Naive thymus-derived CD8-positive, alpha-beta T cell (primary cell): ENCODE measurements at places on chromosomes 13 and 19.

- no peak for DNase-seq
These were observed 113.0 kb upstream of the SLC10A2 start for GRCh38 chr13:103178986-103179943.

- no peak for DNase-seq
These were observed 1.0 kb upstream of the ICAM5 start for GRCh38 chr19:10288662-10289166.

DNA sequence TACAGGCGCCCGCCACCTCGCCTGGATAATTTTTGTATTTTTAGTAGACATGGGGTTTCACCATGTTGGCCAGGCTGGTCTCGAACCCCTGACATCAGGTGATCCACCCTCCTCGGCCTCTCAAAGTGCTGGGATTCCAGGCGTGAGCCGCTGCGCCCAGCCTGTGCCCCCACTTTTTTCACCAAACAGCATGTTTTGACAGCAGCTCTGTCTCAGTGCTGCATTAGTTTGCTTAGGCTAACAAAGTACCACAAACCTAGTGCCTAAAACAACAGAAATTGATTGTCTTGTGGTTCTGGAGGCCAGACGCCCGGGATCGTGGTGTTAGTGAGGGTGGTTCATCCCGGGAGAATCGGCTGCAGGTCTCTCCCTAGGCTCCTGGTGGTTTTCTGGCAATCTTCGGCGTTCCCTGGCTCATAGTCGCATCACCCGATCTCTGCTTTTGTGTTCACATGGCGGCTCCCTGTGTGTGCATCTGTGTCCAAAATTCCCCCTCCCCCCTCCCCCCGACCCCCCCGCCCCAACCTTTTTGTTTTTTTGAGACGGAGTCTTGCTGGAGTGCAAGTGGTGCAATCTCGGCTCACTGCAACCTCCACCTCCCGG is 30.0 kb downstream of the MYH14 start:
- no peak for DNase-seq

DNA sequence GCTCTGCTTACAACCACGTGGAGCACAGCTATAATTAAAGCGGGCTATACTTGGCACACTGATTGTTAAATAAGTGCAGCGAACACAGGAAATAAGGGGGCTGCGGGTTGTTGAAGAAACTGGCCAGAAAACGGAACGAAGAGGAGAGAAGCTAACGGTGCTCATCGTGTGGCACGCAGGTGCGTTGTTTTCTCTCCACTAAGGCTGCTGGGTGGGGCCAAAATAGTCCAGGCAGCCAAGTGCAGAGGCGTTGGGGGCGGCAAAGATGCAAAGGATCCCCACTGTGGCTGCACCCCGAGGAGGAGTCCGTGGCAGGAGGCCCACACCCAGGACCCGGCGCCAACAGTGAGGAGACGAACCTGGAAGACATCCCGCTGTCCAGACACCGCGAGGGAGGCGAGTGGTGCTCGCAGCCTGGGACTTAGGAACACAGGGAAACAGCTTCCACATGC is 8.1 kb upstream of the ARL11 start:
- no peak for DNase-seq

GRCh38 chr13:80550971-80551441 is 210.1 kb upstream of the SPRY2 start:
- no peak for DNase-seq

DNA sequence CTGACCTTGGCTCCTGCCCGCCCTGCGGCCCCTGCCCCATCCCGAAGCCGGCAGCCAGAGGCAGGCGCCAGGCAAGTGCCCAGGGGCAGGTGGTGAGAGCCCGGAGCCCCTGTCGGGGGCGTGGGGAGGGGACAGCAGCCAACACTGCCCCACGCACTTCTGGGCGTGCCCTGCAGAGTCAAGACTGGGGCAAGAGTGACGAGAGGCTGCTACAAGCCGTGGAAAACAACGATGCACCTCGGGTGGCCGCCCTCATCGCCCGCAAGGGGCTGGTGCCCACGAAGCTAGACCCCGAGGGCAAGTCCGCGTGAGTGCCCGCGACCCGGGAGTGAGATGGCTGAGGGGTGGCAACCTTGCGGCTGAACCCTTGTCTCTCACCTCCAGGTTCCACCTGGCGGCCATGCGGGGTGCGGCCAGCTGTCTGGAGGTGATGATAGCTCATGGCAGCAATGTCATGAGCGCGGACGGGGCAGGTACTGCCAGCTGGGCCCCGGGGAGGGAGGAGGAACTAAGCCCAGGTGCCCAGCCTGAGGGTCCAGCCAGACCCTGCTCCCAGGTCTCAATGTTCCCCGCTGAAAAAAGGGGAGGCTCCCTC is 17.3 kb downstream of the ANKRD24 start:
- no peak for DNase-seq

DNA sequence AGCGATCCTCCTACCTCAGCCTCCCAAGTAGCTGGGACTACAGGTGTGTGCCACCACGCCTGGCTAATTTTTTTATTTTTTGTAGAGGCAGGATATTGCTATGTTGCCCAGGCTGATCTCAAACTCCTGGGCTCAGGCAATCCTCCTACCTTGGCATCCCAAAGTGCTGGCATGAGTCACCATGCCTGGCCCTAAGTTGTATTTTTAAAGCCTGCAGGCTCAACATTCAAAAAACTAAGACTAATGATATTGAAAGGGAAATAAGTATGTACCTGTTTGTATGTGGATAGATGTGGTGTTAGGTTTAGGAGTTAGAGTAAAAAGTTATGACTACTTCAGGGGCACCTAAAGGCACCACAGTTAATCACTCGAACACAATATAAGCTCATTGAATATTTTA is 5.4 kb upstream of the IPO5 start:
- DNase-seq, result no peak

- DNase-seq, result no peak
These were observed 173.1 kb upstream of the SOX1 start for GRCh38 chr13:111893607-111894443.
